ENCODE measurements at places on chromosomes 6 and 20.

GRCh38 chr6:150741633-150742200, 123.8 kb upstream of the MTHFD1L start:
- DNase-seq = no peak

GRCh38 chr20:41505184-41505583, 113.0 kb downstream of the CHD6 start:
- no peak for DNase-seq

GRCh38 chr20:833121-833449, 430 bp upstream of the FAM110A start:
- no peak for DNase-seq

DNA sequence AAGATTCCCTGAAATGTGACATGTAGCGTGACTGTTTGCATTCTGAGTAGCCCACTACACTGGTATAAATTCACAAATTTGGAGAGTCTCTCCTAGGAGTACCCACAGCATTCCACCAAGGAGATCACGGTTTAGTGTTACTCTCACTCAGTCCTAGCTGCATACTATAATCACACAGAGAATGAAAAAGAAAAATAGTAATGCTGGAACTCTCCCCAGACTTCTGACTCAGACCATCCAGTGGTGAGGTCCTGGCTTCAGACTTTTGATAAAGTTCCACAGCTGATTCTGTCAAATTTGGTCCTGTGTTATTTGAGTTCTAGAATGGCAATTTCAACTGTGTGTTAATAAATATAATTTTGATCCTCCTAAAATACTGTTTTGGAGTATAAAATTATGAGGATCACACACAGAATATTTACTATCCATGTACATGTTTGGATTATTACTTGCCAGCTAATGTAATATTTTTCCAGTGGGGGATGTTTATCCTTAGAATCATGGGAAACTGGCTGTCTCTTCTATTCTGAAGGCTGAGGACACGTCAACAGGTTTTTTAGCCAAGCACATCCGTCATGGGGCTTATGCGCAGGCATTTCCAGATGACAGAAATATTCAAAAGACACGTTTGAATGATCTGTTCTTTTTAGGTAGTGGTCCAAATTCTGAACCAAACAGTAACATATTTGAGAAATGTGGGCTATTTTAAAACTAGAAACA, 5.1 kb upstream of the KIAA0408 start:
- no peak for DNase-seq

GRCh38 chr6:47196113-47196512, 113.6 kb downstream of the TNFRSF21 start:
- no peak for DNase-seq

DNA sequence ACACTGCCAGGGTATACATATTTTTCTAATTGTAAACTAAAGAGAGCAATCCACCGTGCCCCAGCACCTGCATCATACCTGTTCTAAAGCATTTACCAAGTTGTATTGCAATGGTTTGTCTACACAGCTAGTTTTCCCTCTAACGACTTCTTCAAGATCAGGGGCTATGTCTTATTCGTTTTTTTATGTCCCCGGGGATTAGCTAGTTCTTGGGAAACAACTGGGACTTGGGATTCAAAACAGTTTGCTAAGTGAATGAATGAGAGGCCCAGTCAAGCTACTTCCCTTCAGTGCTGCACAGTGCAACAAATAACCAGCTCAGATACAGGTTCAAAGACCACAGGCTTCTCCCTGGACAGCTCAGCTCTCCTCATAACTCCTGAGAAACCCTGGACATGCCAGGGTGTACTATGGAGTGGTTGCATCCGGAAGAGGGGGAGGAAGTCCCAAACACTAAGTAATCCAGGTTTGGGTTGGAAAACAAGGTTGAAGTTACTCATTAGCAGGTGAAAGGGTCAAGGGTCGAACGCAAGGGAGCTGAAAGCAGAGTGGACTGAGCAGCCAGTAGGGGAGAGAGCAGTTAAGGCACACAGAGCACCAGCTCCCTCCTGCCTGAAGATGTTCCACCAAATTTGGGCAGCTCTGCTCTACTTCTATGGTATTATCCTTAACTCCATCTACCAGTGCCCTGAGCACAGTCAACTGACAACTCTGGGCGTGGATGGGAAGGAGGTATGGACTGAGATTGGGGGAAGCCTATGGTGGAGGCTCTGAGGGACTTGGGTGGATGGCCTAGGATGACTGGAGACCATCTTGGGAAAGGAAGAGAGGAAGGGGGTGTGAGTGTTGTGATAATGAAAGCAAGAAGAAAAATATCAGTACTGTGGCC, at the start of gene APOM:
Gene APOM, plus strand, starts transcription at position 546 of the 889 bp plus-strand sequence. Its CDS starts 73 bp downstream, at position 619.
- DNase-seq = no peak

DNA sequence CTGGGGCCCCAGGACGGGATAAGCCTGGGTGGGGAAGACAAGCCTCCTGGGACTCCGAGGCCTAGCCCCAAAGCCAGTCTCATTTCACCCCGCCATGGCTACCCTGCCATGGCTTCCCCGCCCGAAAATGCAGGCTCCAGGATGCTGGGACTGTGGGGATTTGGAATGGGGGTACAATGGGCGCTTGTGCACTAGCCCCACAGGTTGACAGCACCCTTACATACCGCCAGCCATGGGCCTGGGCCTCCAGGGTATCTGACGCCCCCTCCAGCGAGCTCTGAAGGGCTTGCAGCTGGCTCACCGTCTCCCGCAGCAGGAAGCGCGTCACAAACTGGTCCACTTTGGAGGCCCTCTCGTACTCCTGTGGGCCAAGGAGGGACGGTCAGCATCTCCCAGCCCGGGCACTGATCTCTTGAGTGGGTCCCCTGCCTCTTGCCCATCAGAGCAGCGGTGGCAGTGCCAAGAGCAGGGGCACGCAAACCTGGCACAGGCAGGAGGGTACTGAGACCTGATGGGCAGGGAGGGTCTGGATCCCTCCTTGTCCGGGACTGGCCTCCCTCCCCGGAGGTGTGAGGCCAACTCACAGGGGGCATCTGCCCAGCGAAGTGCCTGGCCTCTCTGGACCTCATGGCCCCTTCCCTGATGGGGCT, 2.0 kb upstream of the C20orf144 start:
- DNase-seq = no peak

GRCh38 chr6:145836170-145836569, 21.6 kb upstream of the FBXO30 start:
- no peak for DNase-seq

DNA sequence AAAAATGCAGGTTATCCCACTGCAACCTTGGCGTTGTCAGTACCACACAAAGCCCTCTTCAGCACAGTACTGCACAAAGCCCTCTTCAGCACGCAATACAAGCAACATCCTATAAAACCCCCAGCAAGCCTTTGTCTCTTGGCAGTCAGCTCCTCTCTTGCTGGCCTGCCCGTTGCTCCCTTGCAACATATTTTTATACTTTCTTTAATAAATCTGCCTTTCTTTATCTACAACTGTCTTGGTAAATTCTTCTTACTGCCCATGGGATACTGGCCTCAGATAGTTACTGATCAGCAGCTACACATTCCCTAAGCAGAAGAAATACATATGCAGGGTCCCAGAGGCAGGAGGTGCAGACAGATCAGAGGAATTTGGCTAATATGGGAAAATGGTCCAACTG, 70.5 kb upstream of the MAP3K4 start:
- DNase-seq = no peak

GRCh38 chr6:35514587-35514986, 1.9 kb upstream of the TULP1 start:
- DNase-seq = no peak
